Renal cortical epithelial cell (primary cell): ENCODE measurements at places on chromosomes 7 and 10.

DNA sequence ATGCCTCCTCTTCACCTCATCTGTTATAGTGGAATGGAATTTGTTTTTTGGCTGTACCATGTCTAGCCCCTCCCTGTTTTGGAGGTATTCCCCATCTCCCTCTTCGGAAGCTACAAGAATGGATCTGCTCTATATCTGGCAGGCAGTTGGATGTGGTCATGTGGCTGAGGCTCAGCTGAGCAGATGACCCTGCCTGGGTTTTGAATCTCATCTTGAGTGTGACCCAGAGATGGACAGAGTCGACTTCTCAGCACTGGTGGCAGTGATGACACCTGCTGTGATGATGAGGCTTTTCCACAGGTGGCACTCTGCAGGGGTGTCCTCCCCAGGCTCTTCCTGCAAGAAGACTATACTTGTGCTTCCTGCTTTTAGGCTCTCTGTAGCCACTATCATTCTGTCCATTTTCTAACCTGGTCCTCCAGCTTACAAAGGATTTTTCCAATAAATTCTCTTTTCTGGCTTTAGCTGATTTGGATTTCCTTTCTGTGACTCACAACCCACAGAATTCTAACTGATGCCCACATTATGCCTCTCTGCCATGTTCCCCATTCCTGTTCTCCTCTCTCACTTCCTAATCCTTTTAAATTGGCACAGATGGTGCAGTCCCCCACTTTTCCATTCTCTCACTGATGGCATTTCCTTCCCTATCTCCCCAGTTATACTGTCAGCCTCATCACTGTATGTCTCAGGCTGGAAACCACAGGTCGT is 7.5 kb upstream of the ARHGAP22 start:
- peak; percentile 58 for DNase-seq

DNA sequence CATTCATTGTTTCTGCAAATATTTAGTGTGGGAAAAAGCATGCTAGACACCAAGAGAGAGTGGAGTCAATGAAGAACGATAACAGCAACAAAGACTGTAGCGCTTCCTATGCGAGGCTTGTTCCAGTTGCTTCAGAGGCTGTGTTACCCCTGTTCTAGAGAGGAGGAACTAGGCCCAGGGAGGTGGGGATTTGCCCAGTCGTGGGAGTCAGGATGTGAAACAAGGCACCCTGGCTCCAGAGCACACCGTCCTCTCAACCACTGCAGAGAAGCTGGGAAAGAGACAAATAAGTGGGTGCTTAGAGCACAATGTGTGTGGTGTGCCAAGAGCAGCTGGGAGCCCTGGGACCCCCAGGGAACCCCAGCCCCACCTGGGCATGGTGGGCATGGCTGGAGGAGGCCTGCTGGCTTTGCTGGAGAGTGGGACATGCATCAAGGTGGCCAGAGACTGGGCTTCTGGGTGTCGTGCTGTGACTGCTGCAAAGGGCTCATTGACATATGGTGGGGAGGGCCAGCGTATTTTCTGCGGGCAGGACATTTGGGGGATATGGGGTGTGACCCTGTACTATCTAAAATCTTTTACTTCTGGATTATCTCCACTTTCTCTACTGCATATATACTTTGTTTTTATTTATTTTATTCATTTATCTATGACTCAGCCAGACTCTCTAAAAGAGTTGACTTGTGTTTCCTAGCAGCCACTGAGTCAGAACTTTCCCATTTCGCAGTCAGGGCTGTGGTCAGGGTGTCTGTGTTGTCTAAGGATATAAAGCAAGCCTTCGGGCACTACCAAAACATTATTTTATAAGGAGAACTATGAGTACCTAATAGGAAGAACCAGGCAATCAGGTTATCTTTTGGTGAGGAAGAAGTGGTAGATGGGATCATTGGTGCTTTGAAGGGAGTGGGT is 95.4 kb downstream of the TCF7L2 start:
- peak; percentile 95 for DNase-seq

DNA sequence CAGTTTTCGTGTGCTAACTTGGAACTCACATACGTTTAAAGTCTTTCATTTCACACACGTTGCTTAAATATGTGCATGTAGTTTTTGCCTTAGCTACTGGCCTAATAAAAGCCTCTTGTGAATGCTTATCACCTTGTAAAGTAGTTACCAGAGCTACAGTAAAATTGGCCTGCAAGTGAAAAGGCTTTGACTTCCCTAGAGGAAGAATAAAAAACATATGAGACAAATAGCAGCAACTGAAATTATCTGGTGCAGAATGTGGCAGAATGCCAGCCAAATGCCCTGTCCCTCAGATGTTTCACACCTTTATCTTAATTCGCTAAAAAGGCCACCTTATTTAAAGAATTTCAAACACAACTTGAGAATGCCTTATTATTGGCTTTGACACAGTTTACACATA is 28.1 kb upstream of the RPA3 start:
- no peak for DNase-seq

GRCh38 chr7:128891110-128891941 is 19.2 kb downstream of the KCP start:
- DNase-seq: no peak

DNA sequence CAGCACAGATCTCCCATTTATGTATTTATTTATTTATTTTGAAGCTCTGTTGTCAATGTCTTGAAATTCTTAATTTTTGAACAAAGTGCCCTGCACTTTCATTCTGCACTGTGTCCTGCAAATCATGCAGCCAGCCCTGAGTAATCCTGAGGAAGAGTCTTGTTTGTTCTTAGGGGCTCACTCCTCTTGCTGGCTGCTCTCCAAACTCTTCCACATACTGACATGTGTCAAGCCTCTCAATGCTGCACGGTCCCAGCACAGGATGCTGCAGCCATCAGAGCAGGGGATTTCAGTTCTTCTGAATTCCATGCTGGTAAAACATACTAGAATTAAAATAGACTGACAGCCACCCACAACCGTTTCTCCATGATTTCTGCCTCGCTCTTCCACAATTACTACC is 207.2 kb downstream of the PARD3 start:
- DNase-seq: no peak

GRCh38 chr10:104297697-104298660 is 29.0 kb downstream of the GSTO2 start:
- no peak for DNase-seq

GRCh38 chr10:19702215-19702614 is 114.0 kb upstream of the PLXDC2 start:
- DNase-seq: peak; percentile 35

GRCh38 chr10:110013630-110014293 is 6.0 kb downstream of the ADD3 start:
- DNase-seq: peak; percentile 78

DNA sequence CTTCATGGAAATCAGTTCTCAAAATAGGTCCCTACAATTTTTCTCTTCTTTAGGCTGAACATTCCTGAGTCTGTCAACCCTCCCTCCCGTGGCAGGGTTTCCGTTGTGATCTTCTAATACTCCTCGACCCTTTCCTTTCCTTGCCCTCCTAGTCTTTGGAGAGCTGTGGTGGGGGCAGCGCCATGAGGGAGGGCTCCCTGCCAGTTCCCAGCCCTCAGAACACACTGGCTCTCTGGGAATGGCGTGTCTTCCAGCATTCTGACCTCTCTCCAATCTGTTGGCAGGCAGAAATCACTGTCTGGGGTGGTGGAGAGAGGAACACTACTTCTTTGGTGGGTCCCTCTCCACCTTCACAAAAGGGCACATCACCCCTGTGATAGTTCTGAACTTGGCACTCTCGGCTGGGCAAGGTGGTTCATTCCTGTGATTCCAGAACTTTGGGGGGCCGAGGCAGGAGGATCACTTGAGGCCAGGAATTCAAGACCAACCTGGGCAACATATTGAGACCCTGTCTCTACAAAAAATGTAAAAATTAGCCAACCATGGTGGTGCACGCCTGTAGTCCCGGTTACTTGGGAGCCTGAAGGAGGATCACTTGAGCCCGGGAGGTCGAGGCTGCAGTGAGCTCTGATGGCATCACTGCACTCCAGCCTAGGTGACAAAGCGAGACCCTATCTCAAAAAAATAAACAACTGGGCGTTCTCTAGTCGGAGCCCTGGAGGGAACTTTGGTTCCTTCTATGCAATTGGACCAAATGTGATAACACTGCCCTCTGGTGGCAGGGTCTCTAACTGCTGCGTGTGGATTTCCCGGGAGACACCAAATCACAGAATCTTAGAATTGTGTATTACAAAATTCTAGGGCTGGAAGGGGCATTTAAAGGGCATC is 13.1 kb upstream of the ARPC1A start:
- peak; percentile 41 for DNase-seq

DNA sequence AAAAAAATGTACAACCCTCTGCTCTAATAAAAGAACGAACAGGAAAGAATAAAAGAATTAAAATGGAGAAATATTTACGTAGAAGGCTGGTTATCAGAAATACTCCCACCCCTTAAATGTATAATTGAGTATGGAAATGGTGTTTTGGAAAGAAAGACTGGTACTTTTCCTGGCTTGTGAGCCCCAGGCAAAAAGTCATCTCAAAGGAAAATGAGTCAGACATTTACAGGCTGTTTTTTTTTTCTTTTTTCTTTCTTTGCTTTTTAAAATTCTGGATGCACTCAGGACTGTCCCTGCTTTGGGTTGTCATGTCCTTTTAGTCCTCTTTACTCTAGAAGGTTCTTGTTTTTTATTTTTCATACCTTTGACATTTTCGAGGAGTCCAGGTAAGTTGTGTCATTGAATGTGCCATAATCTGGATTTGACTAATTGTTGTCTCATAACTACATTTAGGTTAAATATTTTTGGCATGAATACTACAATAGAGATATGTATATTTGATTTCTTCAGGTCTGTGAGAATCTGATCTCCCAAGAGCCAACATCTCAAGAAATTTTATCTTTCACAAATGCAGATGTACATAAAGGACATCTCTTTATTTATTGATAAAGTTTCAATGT is 313.0 kb upstream of the GLI3 start:
- no peak for DNase-seq

- peak; percentile 57 for DNase-seq
Measured at GRCh38 chr7:144391823-144392255, 11.7 kb downstream of the NOBOX start.

GRCh38 chr7:110607050-110607857 is 483.7 kb upstream of the LRRN3 start:
- no peak for DNase-seq

- DNase-seq: peak; percentile 1
Measured at GRCh38 chr10:43824934-43825333, 176.3 kb upstream of the ZNF32 start.

DNA sequence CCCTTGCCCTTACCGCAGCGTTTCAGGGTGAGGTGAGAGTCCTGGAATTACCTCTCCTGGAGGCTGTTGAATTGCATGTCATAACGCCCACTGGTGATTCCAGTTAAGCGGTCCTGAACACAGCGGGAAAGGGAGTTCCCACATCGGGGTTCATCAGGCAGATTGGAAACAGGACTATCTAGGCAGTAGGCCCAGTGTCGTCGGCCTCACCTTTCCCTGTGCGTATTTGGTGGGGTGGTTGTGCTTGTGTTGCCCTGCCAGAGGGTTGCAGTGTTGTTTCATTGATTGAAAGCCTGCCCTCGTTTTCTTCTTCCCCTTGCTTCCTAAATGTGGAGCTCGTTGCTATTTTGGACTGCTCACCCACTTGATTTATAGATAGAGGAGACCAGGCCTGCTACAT is 10.6 kb upstream of the SUN1 start:
- DNase-seq: peak; percentile 31

- no peak for DNase-seq
Measured at GRCh38 chr7:135095450-135095849, 52.4 kb upstream of the TMEM140 start.

GRCh38 chr10:95260909-95261552 is 29.8 kb downstream of the PDLIM1 start:
- peak; percentile 33 for DNase-seq

GRCh38 chr10:20144268-20144667 is 328.0 kb downstream of the PLXDC2 start:
- no peak for DNase-seq
